Astrocyte of the spinal cord (primary cell): ENCODE measurements at places on chromosomes 7 and 10.

DNA sequence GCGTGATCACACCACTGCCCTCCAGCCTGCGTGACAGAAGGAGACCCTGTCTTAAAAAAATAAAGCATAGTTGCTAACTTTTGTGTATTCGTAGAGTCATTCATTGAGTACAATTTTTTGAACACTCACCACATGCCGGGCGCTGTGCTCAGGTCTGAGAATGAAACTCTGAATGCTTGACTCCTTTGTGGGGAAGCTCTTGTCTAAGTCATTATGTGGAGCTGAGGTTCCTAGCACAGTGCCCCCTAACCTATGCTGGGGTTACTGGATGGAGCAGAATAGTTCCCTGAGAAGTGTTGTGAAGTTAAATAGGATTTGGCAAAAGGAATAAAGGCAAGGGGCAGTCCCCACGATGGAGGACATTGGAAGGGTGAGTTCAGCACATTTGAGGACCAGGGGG, 123.3 kb downstream of the CELF2 start:
- DNase-seq, result no peak

DNA sequence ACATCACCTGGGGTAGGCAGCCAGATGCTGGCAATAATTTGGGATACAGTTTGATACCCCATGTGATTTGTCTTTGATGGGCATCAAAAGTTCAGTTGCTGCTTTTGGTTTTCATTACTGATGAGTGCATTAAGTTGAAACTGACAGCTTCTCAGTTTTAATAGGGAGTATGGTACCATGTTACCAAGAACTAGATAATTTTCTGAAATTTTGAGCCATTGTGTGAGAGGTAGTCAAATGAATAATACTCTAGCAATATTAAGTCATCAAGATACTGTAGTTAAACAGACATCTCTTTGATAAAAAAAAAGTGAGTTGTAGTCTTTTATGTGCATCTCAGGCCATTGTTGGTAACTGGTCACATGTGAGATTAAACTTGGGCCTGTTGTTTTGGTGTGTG, 71.5 kb downstream of the ST7 start:
- DNase-seq, result no peak

GRCh38 chr7:2529161-2530070, 9.8 kb downstream of the LFNG start:
- DNase-seq, result peak; percentile 60

DNA sequence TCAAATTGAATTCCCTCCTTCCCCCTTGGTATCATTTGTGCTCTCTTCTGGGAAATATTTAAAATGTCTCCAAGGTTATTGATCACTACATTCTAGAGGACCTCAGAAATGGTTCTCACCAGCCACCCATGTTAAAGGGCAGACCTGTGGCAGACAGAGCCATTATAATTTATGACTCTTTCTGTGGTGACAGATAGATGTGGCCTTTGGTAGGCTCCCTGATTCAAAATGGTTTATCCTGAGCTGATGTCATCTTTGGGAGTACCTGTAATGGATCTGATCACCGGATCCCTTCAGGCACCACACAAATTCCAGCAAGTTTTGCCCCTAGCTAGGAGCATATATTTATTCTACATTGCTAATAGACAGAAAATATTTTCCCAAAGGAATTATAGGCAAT, 267.5 kb downstream of the SDK1 start:
- DNase-seq, result no peak

- no peak for DNase-seq
These were observed 78.8 kb downstream of the PDSS1 start for GRCh38 chr10:26776258-26776657.

- DNase-seq, result peak; percentile 9
These were observed 30.8 kb downstream of the TM9SF3 start for GRCh38 chr10:96556003-96556402.

DNA sequence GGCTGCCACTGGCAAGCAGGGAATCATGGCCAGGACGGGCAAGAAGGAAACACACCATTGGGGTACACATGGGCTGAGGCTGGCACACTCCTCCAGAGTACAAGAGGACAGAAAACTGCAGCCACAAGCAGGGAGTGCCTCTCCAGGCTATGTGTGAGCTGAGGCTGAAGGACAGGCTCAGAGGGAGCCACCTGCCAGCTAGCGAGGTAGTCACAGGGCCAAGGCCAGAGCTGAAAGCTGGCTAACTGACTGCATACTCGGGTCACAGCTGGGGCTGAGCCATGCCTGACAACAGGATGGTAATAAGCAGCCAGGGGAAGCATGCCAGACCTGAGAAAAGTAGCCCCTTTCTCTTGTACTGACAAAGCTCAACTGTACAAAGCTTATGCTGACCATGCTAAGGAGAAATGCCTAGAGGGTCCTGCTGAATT, 52.0 kb downstream of the KIF5B start:
- DNase-seq, result no peak

- no peak for DNase-seq
These were observed 163.2 kb downstream of the AVL9 start for GRCh38 chr7:32658467-32658869.
